Suprapubic skin (tissue), 4 donors: ENCODE measurements at places on chromosomes 4 and X.

DNA sequence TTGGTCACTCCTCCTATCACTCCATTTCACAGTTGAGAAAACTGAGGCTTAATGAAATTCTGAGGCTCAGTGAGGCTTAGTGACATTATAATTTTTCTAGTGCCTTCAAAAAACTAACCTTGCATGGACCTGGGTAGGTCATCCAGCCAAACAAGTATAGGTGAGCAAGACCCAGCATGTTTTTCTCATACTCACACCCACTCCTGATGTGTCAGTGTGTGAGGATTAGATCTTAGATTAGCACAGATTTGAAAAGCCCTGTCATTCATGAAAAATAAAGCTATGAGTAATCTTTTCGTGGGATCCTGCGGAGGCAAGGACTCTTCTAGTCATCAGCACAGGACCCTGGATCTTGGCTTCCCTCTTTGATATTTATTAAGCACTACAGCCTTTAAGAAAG is 146.7 kb downstream of the CHIC2 start:
- H3K27ac ChIP-seq: no peak overlapping the region
- H3K36me3 ChIP-seq: no peaks in the 10 kb centered on the region
- H3K27me3 ChIP-seq: no peaks in the 10 kb centered on the region
- no peak for DNase-seq

DNA sequence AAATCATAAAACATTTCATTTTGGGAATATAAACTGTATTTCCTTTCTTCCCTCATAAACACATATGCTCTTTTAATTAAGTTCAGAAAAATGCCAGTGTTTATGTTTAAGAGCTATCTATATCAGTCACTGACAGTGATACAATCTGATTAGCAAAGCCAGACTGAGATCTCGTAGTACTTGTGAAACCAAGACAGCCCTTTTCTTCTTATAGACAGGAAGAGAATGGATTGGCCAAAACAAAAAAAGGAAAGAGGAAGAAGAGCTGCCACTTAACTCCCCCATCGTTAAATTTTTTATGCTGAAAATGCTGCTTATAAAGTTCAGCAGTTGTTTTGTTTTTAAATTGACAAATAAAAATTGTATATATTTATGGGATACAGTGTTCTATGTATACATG is 87.4 kb downstream of the PLAC1 start:
- H3K36me3 ChIP-seq: no peaks in the 10 kb centered on the region
- DNase-seq: no peak
- no peaks in the 10 kb centered on the region for H3K4me1 ChIP-seq
- H3K4me3 ChIP-seq: no peak overlapping the region

GRCh38 chr4:112885897-112886296 is 163.6 kb upstream of the ANK2 start:
- no peak overlapping the region for H3K4me3 ChIP-seq
- H3K4me1 ChIP-seq: peaks cover 5% of the 10 kb centered on the region
- no peak overlapping the region for H3K27ac ChIP-seq
- no peak for DNase-seq
- H3K27me3 ChIP-seq: no peaks in the 10 kb centered on the region

DNA sequence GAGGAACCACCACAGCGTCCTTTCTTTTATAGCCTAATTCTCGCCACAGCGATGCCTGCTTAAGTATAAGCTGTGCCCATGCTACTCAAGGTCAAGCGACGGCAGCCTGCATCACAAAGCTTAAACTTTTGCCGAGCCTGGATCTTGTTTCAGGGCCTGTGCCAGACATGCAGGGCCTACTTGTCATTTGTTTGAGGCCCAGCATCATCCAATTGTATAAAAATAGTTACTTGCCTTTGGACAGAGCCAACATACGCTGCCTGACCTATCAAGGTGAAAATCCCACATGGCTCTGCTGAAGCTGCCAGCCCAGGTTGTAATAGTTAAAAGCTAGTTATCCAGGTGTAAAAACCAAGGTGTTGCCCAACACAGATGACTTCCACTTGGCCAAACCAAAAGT is 107.1 kb downstream of the TMEM131L start:
- H3K4me1 ChIP-seq: peaks cover 13% of the 10 kb centered on the region
- H3K4me3 ChIP-seq: no peak overlapping the region
- DNase-seq: no peak
- no peaks in the 10 kb centered on the region for H3K36me3 ChIP-seq
- H3K27ac ChIP-seq: no peak overlapping the region

- H3K4me1 ChIP-seq: no peaks in the 10 kb centered on the region
- DNase-seq: no peak
- no peaks in the 10 kb centered on the region for H3K27me3 ChIP-seq
- no peak overlapping the region for H3K4me3 ChIP-seq
- peaks cover 14% of the 10 kb centered on the region for H3K36me3 ChIP-seq
- no peak overlapping the region for H3K27ac ChIP-seq
Measured at GRCh38 chrX:147933815-147934214, 22.1 kb downstream of the FMR1 start.

GRCh38 chr4:102778720-102779119 is 18.0 kb upstream of the MANBA start:
- H3K27me3 ChIP-seq: no peaks in the 10 kb centered on the region
- no peak overlapping the region for H3K27ac ChIP-seq
- DNase-seq: no peak
- H3K4me3 ChIP-seq: no peak overlapping the region

- H3K4me1 ChIP-seq: no peaks in the 10 kb centered on the region
- no peaks in the 10 kb centered on the region for H3K36me3 ChIP-seq
- H3K4me3 ChIP-seq: no peak overlapping the region
- no peak for DNase-seq
- no peak overlapping the region for H3K27ac ChIP-seq
Measured at GRCh38 chr4:181890911-181891310, 352.3 kb upstream of the TENM3 start.

DNA sequence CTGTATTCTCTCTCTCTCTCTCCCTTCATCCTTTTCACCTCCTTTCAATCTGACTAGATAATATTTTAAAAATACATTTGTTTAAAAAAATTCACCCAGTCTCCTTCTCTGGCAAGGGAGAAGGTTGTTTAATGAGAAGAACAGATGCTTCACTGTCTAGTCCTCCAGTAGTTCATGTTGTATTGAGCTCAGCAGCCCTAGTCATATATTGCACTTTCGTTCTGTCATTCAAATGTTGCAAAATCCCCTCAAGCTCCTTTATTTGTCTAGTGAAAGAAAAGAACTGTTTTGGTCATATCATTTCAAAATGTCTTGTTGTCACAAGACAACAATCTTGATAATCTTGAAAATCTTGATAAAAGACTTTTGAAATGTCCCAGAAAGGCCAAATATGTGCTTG is 248.0 kb downstream of the GALNTL6 start:
- no peaks in the 10 kb centered on the region for H3K27me3 ChIP-seq
- H3K4me3 ChIP-seq: no peak overlapping the region
- no peak for DNase-seq

- DNase-seq: no peak
- peak overlapping the region; percentile 81 for H3K27ac ChIP-seq
- peak overlapping the region; percentile 14 for H3K4me3 ChIP-seq
- peaks cover 50% of the 10 kb centered on the region for H3K4me1 ChIP-seq
Measured at GRCh38 chr4:87523307-87523706, 5.9 kb downstream of the SPARCL1 start.

DNA sequence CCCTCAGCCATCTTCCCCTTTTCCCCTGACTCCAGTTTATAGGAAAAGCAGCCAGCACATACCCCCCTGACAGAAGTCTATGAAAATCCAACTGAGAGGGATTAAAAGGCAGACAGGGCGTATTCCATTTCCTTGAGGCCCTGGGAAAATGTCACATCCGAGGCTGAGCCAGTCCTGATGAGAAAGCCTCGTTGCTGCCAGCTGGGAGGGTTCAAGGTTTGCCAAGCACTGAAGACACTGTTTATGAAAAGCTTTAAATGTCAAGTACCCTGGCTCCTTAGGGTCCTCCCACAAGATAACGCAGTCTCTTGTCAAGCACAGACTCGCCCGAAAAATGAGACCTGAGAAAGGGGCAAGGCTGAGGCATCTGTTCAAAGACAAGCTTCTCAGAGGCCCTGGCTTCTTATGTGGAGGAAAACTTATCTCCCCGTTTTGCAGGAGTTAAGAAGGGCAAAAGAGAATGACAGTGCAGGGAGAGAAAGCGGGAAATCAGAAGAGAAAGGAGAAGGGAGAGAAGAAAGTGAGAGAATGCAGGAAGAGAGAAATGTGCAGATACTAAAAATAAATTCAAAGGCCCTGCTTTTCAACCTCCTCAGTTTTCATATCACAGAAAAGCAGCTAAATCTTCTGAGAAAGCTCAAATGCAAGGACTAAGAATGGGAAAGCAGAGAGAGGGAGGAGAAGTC is 44.7 kb downstream of the SCD5 start:
- H3K4me3 ChIP-seq: no peak overlapping the region
- no peak for DNase-seq
- H3K27me3 ChIP-seq: no peaks in the 10 kb centered on the region
- H3K27ac ChIP-seq: peak overlapping the region; percentile 13
- H3K4me1 ChIP-seq: peaks cover 16% of the 10 kb centered on the region

DNA sequence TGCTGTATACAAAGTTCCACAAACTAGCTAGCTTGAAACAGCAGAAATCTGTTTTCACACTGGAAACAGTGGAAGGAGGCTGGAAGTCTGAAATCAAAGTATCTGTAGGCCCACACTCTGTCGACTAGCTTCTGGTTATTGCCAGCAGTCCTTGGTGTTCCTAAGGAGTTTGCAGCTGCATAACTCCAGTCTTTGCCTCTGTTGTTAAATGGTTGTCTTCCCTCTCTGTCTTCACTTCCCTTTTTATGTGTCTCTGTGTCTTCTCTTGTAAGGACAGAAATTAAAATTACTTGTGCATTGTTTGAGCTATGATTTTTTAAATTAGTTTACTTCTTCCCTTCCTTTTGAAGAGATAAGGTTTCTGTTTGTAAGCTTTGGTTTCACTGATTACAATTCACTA is 8.2 kb downstream of the MTHFD2L start:
- H3K27me3 ChIP-seq: no peaks in the 10 kb centered on the region

DNA sequence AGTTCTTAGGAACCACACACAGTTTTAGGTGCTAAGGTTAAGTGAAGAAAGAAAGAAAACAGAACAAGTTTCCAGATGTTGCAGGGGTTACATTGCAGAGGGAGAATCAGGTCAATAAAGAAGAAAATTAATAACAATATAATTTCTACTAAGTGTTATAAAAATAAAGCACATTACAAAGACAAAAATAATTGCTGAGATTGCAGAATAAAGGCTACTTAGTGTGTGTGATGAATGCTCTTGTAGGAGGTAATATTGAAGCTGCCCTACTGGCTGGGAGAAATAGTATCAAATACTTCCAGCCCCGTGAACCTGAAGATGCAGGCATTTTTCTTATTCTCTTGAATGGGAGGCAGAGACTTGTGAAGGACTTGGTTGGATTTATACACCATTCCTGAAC is 33.2 kb upstream of the FAM9A start:
- no peak for DNase-seq
- H3K27ac ChIP-seq: no peak overlapping the region
- no peaks in the 10 kb centered on the region for H3K36me3 ChIP-seq
- H3K4me3 ChIP-seq: no peak overlapping the region

GRCh38 chr4:1463088-1463926 is 57.1 kb upstream of the NKX1-1 start:
- no peak overlapping the region for H3K4me3 ChIP-seq
- no peaks in the 10 kb centered on the region for H3K36me3 ChIP-seq
- peaks cover 83% of the 10 kb centered on the region for H3K27me3 ChIP-seq
- H3K27ac ChIP-seq: no peak overlapping the region

GRCh38 chrX:151609222-151609621 is 45.7 kb downstream of the PASD1 start:
- H3K27me3 ChIP-seq: no peaks in the 10 kb centered on the region
- H3K36me3 ChIP-seq: no peaks in the 10 kb centered on the region
- no peak for DNase-seq
- H3K27ac ChIP-seq: no peak overlapping the region

GRCh38 chr4:42671431-42672194 is 14.7 kb upstream of the ATP8A1 start:
- H3K4me1 ChIP-seq: no peaks in the 10 kb centered on the region
- peaks cover 24% of the 10 kb centered on the region for H3K27me3 ChIP-seq
- H3K4me3 ChIP-seq: no peak overlapping the region
- H3K27ac ChIP-seq: no peak overlapping the region
- H3K36me3 ChIP-seq: no peaks in the 10 kb centered on the region
- no peak for DNase-seq

GRCh38 chr4:110248831-110249253 is 50.4 kb upstream of the ELOVL6 start:
- DNase-seq: no peak
- H3K36me3 ChIP-seq: no peaks in the 10 kb centered on the region
- no peaks in the 10 kb centered on the region for H3K4me1 ChIP-seq
